CD4-positive, alpha-beta memory T cell (primary cell): ENCODE measurements at places on chromosomes 2 and 18.

GRCh38 chr2:200966770-200967169 is 3.3 kb upstream of the ORC2 start:
- DNase-seq: no peak

DNA sequence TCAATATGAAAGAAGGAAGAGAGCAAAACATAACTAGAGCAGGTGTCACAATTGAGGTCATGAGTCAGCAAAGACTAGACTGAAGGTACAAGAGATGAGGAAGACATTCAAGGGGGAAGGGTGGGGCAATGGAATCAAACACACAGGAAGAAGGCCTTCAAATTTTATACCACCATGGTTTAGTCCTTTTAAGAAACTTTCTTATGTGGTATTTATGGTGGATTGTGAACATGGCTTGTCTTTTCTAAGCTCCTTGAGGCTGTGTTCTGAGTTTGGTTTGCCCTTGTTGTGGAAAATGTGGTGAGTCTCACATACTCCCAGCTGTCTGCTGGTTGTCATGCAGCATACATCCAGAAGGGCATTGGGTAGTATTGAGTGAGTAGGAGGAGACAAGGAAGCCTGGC is 62.1 kb downstream of the NABP1 start:
- DNase-seq: peak; percentile 84

DNA sequence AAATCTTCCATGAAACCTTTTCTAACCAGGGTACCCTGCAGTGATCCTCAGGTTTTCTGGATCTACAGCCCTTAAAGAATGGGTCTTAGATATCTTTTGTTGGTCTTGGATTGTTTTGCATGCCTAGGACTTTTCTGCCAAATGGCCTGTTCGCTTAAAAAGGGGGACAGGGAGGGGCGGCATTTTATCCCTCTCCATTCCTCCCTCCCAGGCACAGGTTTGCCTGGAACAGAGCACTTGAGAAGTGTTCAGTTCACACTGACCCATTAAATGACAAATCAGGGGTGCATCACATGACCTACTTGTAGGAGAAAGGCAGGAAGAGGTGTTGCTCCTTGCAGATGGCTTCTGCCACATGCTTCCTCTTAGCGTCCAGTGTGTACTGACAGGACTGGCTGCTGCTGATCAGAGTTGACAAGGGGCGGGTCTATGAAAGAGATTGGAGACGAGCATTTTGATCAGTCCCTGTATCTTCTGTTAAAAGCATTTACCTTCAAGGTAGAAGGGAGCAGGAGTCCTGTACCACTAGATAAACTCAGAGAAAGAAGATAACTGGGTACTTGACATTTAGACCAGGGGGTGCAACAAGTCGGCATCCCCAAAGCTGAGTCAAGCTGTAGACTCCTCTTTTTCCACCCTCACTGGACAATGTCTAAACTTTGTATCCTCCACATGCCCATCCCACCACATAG is 8.4 kb downstream of the APOB start:
- no peak for DNase-seq

GRCh38 chr2:218400167-218400929 is 680 bp downstream of the CTDSP1 start:
- peak; percentile 42 for DNase-seq

DNA sequence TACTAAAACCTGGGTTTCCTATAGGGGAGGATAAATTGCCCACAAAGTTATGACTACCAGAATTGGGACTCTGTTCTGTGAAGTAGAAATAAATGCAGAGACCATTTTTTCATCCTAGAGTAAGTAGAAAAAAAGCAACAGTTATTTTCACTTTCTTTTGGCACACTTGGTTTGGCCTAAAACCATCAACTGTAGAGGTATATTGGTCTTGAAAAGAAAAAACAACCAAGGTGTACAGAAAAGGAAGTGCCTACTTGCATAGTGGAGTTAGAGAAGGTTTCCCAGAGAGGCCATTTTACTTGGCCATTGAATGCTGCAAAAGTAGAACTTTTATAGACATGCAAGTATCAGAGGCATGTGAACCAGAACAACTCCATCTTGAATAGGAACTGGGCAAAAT is 89.4 kb upstream of the TACR1 start:
- no peak for DNase-seq

GRCh38 chr2:168717790-168718502 is 84.5 kb upstream of the NOSTRIN start:
- no peak for DNase-seq

DNA sequence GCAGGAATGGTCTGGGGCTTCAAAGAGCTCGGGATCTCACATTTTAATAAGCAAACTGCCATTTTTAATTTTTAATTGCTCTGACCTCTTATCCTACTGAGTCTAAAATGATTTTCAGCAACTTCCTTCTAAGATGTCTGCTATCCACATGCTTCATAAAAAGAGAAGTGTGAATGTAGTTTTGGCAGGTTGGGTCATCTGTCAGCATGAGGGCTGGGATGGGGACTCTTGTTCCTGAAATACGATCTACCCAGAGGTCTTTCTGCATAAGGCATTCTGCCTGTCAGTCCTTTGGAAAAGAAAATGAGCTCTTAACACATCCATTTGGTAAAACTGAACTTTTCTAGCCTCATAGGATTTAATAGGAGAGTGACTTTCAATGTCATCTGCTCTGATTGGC is 252.8 kb upstream of the APCDD1 start:
- no peak for DNase-seq

GRCh38 chr2:106314444-106314843 is 120.3 kb upstream of the UXS1 start:
- DNase-seq: peak; percentile 34
